ENCODE measurements at places on chromosomes 3 and 15.
A peak's percentile ranks its signal among the peaks of the same experiment; 100 is the strongest.

DNA sequence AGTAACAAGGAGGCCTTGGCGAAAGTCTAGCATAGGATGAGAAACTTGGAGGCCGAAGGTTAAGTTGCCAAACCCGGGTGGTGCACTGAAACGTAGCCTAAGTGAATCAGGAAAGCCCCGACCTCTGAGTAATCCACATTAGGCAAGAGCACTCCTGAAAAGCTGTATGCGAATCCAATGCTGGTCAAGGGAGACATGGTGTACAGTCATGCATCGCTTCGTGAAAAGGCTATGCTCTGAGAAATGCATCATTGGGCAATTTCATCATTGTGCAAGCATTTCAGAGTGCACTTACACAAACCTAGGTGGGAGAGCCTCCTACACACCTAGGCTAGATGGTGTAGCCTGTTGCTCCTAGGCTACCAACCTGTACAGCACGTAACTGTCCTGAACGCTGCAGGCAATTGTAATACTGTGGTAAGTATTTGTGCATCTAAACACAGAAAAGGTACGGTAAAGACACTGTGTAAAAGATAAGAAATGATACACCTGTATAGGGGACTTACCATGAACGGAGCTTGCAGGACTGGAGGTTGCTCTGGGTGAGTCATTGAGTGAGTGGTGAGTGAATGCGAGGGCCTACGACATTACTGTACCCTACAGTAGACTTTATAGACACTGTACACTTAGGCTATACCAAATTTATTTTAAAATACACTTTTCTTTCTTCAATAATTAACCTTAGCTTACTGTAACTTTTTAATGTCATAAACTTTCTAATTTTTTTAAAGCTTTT lies 222.5 kb downstream of the SHQ1 start:
- no peak for DNase-seq

DNA sequence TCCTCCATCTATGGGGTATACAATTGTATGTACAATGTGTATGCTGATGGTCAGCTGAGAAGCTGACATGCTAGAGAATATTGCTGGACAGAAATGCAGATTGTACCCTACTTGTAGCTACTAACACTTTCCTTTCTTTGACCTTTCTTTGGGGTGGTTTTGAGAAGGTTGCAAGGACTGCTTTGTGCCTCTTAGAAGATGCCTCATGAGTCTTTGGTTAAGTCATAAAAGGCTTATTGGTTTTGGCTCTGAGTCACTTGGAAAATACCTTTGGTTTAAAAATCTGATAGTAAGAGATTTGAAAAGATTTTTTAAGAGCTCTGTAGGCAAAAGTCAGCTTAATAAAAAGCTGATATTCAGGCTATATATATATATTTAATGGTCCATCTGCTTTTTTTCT lies 71.5 kb downstream of the ZMAT3 start:
- DNase-seq = no peak

GRCh38 chr3:18649666-18650363 lies 224.7 kb upstream of the SATB1 start:
- peak; percentile 35 for DNase-seq

GRCh38 chr3:116318370-116318769 lies 126.9 kb downstream of the LSAMP start:
- no peak for DNase-seq
